Activated CD4-positive, alpha-beta T cell treated with anti-CD3 and anti-CD28 coated beads for 36 hours (primary cell): ENCODE measurements at places on chromosomes 3 and 15. TPM values are rescaled to one million over a fixed set of nuclear protein-coding genes. Genes with fewer than 3 reads are reported as not detected.
A peak's percentile ranks its signal among the peaks of the same experiment; 100 is the strongest.

GRCh38 chr3:136664771-136665170, 87.4 kb downstream of the STAG1 start:
- H3K36me3 ChIP-seq, result peaks cover 9% of the 10 kb centered on the region
- DNase-seq, result no peak
- H3K27me3 ChIP-seq, result no peaks in the 10 kb centered on the region
- no peak overlapping the region for H3K4me3 ChIP-seq
- H3K27ac ChIP-seq, result no peak overlapping the region

- H3K36me3 ChIP-seq, result no peaks in the 10 kb centered on the region
- H3K27ac ChIP-seq, result no peak overlapping the region
- peaks cover 11% of the 10 kb centered on the region for H3K27me3 ChIP-seq
- no peak overlapping the region for H3K4me3 ChIP-seq
Observed at GRCh38 chr3:170740726-170741591, 129.0 kb downstream of the RPL22L1 start.

- peak overlapping the region; percentile 44 for H3K4me3 ChIP-seq
- H3K27ac ChIP-seq, result no peak overlapping the region
- peak; percentile 22 for DNase-seq
Observed at GRCh38 chr15:88255484-88256278, 858 bp downstream of the NTRK3 start.

DNA sequence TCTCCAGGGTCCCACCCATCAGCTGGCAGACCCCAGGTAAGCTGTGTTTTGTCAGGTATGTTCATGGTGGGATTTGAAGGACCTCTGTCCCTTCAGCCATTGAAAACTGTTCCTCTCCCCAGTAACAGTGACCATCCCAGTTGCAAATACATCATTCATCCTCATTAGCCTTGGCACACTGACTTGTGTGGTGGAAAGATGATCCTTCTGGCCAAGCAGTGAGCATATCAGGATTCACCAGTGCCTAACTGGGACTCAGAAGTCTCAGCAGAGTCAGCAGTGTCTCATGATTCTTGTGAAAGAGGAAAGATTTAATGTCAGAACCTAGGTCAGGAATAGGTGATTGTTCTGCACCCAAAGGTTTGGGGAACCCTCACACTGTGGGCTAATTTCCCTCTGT, 90.2 kb downstream of the DNAJB8 start:
- H3K4me1 ChIP-seq, result peaks cover 5% of the 10 kb centered on the region
- H3K4me3 ChIP-seq, result no peak overlapping the region
- H3K27ac ChIP-seq, result no peak overlapping the region
- H3K27me3 ChIP-seq, result no peaks in the 10 kb centered on the region
- peaks cover 1% of the 10 kb centered on the region for H3K36me3 ChIP-seq
- no peak for DNase-seq

DNA sequence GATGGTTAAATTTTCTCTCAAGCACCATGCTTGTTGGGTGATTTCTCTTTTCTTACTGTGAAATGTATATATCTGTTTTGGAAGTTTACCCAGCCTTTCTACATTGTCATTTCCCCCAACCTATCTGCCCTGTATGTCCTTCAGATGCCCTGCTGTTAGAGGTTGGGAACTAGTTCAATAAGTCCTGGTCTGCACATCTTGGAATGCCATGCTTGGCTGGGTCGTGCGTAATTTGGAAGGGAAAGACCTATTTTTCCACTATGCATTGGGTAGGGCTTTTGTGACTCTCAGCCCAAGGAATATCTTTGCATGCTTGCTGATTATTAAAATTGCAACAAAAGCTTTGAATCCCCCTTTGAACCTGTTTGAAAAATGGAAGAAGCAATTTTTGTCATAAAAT, 63.8 kb downstream of the TRIM71 start:
- no peaks in the 10 kb centered on the region for H3K36me3 ChIP-seq
- no peak overlapping the region for H3K27ac ChIP-seq
- H3K4me1 ChIP-seq, result peaks cover 13% of the 10 kb centered on the region
- no peak for DNase-seq

DNA sequence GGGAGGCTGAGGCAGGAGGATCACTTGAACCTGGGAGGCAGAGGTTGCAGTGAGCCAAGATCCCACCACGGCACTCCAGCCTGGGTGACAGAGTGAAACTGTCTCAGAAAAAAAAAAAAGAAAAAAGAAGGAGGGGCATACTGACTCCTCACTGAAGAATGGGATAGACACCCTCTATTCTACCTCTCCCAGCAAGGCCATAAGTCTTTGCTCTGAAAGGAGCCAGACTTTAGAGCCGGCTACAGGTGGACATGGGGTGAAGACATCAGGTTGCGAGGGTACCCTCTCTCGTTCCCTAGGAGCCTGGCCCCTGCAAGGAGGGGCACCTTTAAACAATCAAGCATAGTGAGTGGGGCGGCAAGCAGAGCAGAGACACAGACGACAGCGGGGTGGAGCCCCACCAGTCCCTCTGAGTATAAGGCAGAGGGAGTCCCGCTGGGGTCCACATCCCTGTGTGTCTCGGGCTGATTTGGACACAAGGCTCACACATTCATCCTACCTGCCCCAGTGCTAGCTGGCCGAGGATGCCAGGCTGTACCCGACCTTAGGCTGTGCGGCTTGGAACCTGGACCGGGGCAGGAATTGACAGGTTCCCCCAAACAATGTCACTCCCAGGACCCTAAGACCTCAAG, 1.1 kb downstream of the GRAMD2A start:
- DNase-seq, result no peak
- H3K27me3 ChIP-seq, result peaks cover 12% of the 10 kb centered on the region
- H3K4me1 ChIP-seq, result peaks cover 13% of the 10 kb centered on the region
- H3K4me3 ChIP-seq, result no peak overlapping the region

DNA sequence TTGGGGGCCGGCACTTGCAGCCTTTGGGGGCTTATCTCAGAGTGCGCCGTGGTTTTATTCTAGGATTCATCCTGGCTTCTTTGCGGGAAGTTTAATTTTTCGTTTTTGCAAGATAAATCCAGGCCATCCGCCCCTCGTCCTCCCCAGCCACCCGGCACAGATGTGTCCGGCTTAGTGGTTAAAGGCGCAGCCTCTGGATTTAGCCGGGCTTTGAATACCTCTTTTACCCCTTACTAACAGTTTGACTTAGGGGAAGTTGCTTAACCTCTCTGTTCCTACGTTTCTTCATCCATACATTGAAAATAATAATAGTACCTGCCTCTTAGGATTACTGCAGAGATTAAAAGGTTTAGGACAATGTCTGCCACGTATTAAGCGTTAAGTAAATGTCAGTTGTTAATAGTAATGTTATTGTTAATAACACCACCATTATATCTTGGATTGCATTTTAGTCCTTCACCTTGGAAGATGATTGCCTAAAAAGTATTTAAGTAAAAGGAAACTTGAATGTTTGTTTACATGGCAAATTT, 714 bp downstream of the ECT2 start:
- DNase-seq, result peak; percentile 37
- H3K4me3 ChIP-seq, result peak overlapping the region; percentile 98
- H3K27ac ChIP-seq, result peak overlapping the region; percentile 99
- peaks cover 21% of the 10 kb centered on the region for H3K4me1 ChIP-seq
- H3K27me3 ChIP-seq, result no peaks in the 10 kb centered on the region
- peaks cover 22% of the 10 kb centered on the region for H3K36me3 ChIP-seq

- no peak overlapping the region for H3K27ac ChIP-seq
- no peak for DNase-seq
- H3K36me3 ChIP-seq, result peaks cover 17% of the 10 kb centered on the region
- no peaks in the 10 kb centered on the region for H3K4me1 ChIP-seq
- no peak overlapping the region for H3K4me3 ChIP-seq
Observed at GRCh38 chr3:113058188-113058587, 67.4 kb downstream of the GTPBP8 start.

GRCh38 chr3:139109271-139109670, 64.6 kb upstream of the PRR23C start:
- H3K27ac ChIP-seq, result no peak overlapping the region
- no peaks in the 10 kb centered on the region for H3K36me3 ChIP-seq
- H3K4me3 ChIP-seq, result no peak overlapping the region
- H3K4me1 ChIP-seq, result peaks cover 4% of the 10 kb centered on the region
- H3K27me3 ChIP-seq, result peaks cover 15% of the 10 kb centered on the region

DNA sequence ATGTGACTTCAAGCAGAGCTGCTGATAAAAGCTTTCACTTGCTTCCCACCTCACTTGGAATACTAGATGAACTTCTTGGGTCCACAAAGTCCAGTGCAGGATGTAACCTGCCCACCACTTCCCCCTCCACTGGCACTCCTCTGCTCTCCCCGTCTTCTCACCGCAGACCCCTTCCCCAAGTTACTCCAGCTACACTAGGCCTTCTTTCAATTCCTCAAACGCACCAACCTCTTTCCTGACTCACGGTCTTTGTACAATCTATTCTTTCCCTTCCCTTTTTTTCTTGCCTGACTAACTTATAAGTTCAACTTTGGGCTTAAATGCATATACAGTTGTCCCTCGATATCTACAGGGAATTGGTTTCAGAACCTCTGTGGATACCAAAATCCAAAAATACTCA, 5.2 kb upstream of the ATP13A3 start:
- peaks cover 25% of the 10 kb centered on the region for H3K36me3 ChIP-seq
- H3K27me3 ChIP-seq, result peaks cover 2% of the 10 kb centered on the region
- no peak for DNase-seq
- peaks cover 53% of the 10 kb centered on the region for H3K4me1 ChIP-seq
- H3K4me3 ChIP-seq, result no peak overlapping the region

DNA sequence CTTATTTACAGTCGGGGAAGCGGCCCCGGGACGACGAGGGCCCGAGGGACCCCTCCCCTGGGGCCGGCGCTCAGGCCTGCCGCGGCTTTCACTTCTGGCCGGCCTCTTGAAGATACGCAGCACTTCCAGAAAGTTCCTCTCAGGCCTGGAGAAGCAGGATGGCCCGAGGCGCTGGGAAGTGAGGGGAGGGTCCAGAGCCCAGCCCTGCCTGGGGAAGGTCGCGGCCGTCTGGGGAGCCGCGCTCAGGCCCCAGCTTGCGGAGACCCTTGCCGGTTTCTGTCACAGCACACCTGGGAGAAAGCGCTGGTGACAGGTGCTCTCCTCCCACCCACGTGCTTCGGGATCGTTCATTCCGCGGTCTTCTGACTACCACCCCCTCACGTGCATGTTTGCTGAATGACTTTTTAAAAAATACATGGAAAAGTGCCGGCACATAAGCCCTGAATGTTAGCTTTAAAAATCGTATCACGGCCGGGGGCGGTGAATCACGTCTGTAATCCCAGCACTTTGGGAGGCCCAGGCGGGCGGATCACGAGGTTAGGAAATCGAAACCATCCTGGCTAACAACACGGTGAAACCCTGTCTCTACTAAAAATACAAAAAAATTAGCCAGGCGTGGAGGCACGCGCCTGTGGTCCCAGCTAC, 727 bp upstream of the TM2D3 start:
- H3K4me3 ChIP-seq, result peak overlapping the region; percentile 91
- H3K27ac ChIP-seq, result peak overlapping the region; percentile 94
- peaks cover 28% of the 10 kb centered on the region for H3K36me3 ChIP-seq

DNA sequence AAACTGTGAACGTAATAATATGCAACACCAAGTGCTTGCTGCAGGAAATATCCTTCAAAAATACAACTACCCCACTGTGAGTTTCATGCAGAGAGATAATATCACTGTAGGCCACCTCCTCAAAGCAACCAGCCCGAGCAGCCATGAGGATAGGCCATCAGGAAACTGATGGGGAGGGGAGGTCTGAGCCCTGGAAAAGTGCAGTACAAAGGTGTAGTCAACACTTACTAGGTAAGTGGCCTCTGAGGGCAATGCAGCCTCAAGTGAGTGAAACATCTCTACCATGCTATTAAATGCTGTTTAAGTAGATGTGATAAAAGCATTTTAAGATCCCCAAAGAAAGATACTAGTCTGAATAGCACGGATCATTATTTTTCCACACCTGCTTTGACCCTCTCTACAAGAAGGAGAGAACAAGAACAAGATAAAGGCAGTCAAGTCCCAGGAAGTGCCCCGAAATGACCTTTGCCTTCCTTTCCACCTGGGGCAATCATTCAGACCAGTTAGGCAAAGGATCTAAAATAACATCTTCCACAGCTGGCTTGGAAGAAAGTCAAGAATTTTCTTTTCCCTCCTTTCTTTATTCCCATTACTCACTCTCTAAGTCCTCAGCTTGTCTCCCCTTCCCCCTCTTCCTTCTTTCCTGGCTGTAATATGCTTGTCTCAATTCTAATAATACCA, 62.8 kb downstream of the FMN1 start:
- H3K27me3 ChIP-seq, result no peaks in the 10 kb centered on the region
- H3K27ac ChIP-seq, result no peak overlapping the region
- DNase-seq, result no peak
- no peaks in the 10 kb centered on the region for H3K36me3 ChIP-seq
- peaks cover 12% of the 10 kb centered on the region for H3K4me1 ChIP-seq
- H3K4me3 ChIP-seq, result no peak overlapping the region

STT3B gene
- 148 TPM for total RNA-seq

MYZAP gene
- 0.11 TPM for total RNA-seq

PLSCR5 gene
- total RNA-seq, result not detected

DNASE1L3 gene
- not detected for total RNA-seq

COL8A1 gene
- total RNA-seq, result not detected

LTF gene
- total RNA-seq, result not detected
